CMK (cell line): ENCODE measurements at places on chromosomes 1 and 21.

DNA sequence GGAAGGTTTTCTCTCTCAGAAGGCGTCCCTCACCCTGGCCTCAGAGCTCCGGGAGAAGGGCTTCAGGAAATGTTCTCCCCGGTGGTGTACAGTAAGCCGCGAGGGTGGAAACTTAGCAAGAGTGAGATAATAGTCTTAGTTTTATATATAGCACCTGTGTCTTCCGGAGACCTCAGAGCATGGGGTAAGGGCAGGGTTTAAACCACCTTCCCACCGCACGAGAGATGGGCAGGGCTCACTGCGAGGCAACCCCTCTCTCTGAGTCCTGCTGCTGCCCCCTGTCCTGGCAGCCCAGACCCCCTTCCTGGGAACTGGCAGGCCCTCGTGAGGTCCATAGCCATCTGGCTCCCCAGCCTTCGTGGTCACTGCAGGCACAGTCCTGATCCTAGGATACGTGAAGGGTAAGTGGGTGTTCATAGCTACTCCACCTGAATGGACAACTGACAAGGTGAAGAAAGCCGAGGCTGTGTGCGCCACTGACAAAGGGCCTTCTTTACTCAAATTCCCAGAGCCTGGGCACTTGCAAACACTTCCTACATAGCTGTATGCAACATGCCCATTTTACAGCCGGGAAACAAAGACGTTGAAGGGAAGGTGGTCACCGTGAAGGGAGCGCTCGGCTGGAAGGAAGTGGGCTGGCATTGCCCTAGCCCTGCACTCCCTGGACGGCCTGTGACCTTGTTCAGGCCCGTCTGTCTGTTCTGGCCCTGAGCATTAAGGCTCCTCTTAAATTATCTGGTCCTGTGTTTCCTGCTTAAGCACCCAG is 26.9 kb downstream of the ITPKB start:
- DNase-seq = peak; percentile 29

DNA sequence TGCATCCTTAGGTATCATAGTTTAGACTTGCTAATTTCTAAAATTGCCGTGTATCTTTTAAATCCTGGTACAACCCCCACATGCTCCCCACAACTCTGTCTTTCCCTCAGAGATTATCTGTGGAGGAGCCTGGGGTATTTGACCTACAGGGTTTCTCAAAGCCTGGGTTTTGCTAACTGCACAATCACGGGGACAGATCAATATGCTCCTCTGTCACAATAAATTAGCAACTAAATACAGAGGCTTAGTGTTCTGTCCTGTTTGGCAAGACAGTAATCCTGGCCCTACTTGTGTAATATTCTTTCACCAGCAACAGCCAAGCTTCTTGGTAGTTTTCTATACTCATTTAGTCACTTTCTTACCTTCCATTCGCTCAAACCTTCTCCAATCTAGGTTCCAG is 8.5 kb downstream of the ECHDC2 start:
- no peak for DNase-seq

- DNase-seq = no peak
These were observed 10.1 kb upstream of the PARP1 start for GRCh38 chr1:226417830-226418546.

DNA sequence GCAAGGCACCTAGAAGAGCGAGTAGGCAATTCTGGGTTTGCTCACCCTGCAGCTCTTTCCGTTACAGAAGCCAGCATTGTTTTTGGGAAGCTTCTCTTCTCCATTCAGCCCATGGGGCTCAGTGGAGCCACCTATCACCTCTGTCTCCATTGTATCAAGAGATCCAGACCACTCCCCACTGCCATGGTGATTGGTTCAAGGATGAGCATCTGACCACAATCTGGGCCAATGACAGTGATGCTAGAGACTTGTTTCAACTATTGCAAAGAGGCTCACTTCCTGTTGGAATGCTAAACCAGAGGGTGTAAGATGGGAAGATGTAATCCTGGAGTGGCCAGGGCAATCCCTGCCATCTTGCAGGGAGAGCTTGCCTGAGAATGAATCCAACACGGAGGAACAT is 6.6 kb downstream of the SPATA21 start:
- no peak for DNase-seq

DNA sequence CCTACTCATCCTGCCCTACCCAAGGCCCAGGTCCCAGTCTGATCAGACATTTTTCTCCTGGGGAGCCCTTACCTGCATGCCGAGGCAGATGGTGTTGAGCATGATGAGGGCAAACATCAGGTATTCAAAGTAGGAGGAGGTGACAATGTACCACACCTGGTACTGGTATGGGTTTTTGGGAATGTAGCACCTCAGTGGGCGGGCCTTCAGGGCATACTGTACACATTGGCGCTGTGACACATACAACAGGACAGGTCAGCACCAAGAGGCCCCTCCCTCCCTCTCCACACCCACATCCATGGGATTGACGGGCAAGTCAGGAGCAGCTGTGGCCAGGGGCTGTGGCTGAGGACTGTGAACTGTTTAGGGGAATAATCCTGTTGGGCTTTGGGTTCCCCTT is 37.1 kb upstream of the KIF21B start:
- DNase-seq = no peak

DNA sequence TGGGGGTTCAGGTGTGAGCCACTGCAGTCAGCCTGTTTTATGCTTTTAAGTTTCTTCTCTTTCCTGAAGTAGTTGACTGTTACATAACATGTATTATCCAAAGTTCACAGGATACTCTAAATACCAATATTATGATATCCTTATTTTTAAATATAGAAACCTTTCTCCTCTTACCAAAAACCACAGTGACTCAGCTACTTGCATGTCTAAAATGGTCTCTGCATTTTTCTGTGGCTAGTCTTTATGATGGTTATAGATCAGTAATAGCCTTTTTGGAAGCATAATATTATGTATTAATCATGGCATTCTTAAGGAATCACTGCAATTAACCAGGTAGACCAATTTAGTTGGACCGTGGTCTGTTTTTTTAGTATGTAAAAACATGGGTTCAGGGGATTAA is 210.8 kb upstream of the CACYBP start:
- DNase-seq = no peak
